Smooth muscle cell of the coronary artery (primary cell): ENCODE measurements at places on chromosomes 5 and 9. TPM values are rescaled to one million over a fixed set of nuclear protein-coding genes. Genes with fewer than 3 reads are reported as not detected.

The DOK3 gene
- 0.90 and 0.94 TPM in 2 replicates for total RNA-seq

The DMGDH gene
- 0.68 and 1.5 TPM in 2 replicates for total RNA-seq

The AFAP1L1 gene
- 5.6 and 7.4 TPM in 2 replicates for total RNA-seq

The SHLD3 gene
- 1.8 and 2.3 TPM in 2 replicates for total RNA-seq

The PCDHGA11 gene
- 4.7 and 7.1 TPM in 2 replicates for total RNA-seq

The CTXN3 gene
- not detected in 2 replicates for total RNA-seq

The CXCL14 gene
- 0.94 TPM in 1 of 2 replicates, not detected in the other for total RNA-seq
